ENCODE measurements at places on chromosomes 3 and 15. TPM values are rescaled to one million over a fixed set of nuclear protein-coding genes. Genes with fewer than 3 reads are reported as not detected.

DNA sequence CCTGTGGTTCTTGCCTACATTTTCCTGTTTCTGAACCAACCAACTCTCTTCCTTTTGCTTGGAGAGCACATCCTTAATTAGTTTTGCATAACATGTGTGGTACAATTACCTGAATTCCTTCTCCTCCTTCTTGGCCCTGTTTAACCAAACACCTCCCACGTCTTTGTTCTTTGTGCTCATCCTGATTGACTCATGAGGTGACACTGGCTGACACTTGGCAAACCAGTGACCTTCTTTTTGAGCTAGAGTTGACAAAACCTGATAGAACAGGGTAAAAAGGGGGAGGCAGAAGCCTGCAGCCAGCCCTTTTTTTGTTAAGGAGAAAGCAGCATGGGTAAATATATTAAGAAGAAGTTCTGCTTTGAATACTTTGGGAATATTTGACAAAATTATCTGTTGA, 99.2 kb upstream of the SAMMSON start:
- DNase-seq = no peak
- H3K4me1 ChIP-seq = no peaks in the 10 kb centered on the region
- H3K27me3 ChIP-seq = no peaks in the 10 kb centered on the region
- H3K27ac ChIP-seq = no peak overlapping the region
- no peak overlapping the region for H3K4me3 ChIP-seq

DNA sequence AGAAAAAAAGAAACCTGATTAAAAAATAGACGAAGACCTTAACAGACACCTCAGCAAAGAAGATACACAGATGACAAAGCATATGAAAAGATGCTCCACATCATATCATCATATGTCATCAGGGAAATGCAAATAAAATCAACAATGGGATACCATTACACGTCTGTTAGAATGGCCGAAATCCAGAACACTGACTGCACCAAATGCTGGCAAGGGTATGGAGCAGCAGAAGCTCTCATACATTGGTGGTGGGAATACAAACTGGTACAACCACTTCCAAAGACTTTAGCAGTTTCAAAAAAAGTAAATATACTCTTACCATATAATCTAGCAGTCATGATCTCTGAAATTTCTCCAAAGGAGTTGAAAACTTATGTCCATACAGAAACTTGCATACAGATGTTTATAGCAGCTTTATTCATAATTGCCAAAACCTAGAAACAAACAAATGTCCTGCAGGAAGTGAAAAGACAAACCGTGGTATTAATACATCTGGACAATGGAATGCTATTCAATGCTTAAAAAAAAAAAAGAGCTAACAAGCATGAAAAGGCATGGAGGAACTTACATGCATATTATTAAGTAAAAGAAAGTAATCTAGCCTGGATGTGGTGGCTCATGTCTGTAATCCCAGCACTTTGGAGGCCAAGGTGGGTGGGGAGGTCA, 107.4 kb downstream of the HES1 start:
- DNase-seq = no peak
- peaks cover 54% of the 10 kb centered on the region for H3K27me3 ChIP-seq
- no peak overlapping the region for H3K4me3 ChIP-seq
- H3K36me3 ChIP-seq = peaks cover 2% of the 10 kb centered on the region

DNA sequence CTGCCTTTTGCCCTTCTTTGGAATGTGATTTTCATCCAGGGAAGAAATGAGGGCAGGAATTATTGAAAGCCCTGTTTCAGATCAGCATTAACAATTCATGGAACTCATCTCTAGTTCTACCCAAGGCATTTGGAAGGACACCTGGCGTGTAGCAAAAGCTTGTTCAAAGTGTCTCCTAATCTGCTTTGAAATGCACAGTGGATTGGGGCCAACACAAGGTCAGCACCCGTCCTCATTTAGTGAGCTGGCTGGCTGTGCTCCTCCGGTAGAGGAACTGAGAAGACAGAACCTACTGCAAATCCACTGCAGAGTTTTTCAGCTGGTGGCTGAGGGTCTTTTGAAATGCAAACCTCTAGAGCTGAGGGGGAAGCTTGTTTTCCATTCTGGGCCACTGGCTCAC, 141.6 kb upstream of the STT3B start:
- H3K36me3 ChIP-seq = peaks cover 5% of the 10 kb centered on the region
- H3K4me3 ChIP-seq = no peak overlapping the region
- no peak overlapping the region for H3K27ac ChIP-seq
- H3K4me1 ChIP-seq = peaks cover 5% of the 10 kb centered on the region

- no peak for DNase-seq
- peaks cover 40% of the 10 kb centered on the region for H3K4me1 ChIP-seq
- no peak overlapping the region for H3K27ac ChIP-seq
- peaks cover 24% of the 10 kb centered on the region for H3K36me3 ChIP-seq
Observed at GRCh38 chr15:64251658-64252057, 88.8 kb upstream of the PPIB start.

DNA sequence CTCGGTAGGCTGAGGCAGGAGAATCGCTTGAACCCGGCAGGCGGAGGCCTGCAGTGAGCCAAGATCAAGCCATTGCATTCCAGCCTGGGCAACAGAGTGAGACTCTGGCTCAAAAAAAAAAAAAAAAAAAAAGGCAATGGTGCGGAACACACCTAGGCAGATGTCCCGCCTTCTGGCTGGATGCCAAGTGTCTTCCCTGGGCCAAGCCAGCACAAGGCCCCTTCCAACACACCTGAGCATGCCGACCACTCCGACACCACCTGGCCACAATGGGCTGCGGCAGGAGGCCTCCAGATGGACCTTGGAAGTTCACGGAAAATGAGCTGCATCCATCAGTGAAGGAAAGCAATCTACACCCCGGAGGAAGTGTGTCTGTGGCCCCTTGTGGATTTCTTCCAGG, 19.0 kb downstream of the NUP210 start:
- no peak overlapping the region for H3K27ac ChIP-seq
- peaks cover 36% of the 10 kb centered on the region for H3K36me3 ChIP-seq
- no peaks in the 10 kb centered on the region for H3K27me3 ChIP-seq
- DNase-seq = no peak
- no peak overlapping the region for H3K4me3 ChIP-seq

UQCRC1 gene
- total RNA-seq = 167 TPM

OSTN gene
- total RNA-seq = not detected
